Jurkat, Clone E6-1 (cell line): ENCODE measurements at places on chromosomes 11 and 22.

DNA sequence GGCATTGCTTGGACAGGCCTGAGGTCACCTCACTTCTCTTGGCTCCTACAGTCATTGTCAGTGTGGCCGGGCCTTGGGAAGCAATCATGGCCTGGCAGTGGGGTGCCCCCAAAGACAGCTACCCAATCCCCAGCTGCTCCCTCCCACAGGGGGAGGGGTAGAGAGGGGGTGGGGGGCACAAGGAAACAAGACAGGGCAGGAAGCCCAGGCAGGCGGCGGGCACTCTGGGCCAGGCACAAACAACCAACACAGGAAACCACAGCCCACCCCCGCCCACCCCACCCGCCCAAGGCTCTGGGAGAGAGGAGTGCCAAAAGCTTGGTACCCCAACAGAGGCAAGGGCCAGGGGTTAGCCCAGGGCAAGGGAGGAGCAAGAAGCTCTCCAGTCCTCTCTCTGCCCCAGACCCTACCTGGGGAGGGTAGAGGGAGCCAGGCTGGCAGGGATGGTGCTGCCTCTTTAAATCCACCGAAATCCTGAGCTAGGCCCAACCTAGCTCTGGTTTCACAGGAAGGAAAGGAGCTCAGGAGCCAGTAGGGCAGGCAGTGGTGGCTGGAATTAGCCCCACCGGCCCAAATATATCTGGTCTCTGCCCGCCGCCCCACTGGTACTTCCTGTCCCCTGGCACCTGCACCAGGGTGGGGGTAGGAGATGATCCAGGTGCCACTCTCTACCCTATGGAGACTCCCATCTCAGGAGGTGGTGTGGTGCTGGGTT, 12.2 kb downstream of the BCL9L start:
- DNase-seq, result peak; percentile 69

GRCh38 chr22:48357196-48357595, 1470.5 kb downstream of the BRD1 start:
- DNase-seq, result no peak

DNA sequence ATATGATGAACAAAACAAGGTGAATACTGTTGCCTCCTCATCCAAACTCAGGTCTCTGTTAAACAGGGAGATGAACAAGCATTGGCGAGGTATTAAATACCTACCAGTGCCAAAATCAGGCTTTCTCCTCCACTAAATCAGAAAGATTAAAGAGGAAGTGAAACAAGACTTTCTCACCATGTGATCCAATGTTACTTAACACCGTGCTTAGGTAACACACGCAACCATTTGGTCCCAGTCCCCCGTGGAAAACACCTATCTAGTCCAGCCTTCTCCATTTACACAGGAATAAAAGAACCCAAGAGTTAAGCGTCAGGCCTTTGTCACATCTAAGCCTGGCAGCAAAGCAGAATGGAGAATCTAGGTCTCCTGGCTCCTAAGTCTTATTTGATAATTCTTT, 34.5 kb downstream of the TENM4 start:
- no peak for DNase-seq

DNA sequence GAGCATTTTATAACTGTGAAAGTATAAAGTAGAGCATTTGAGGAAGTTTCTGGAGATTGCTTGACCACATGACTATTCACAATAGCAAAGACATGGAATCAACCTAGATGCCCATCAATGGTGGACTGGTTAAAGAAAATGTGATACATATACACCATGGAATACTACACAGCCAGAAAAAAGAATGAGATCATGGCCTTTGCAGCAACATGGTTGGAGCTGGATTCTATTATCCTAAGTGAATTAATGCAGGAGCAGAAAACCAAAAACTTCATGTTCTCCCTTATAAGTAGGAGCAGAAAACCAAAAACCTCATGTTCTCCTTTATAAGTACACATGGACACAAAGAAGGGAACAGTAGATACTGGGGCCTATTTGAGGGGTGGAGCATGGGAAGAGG, 30.3 kb downstream of the UVRAG start:
- no peak for DNase-seq

DNA sequence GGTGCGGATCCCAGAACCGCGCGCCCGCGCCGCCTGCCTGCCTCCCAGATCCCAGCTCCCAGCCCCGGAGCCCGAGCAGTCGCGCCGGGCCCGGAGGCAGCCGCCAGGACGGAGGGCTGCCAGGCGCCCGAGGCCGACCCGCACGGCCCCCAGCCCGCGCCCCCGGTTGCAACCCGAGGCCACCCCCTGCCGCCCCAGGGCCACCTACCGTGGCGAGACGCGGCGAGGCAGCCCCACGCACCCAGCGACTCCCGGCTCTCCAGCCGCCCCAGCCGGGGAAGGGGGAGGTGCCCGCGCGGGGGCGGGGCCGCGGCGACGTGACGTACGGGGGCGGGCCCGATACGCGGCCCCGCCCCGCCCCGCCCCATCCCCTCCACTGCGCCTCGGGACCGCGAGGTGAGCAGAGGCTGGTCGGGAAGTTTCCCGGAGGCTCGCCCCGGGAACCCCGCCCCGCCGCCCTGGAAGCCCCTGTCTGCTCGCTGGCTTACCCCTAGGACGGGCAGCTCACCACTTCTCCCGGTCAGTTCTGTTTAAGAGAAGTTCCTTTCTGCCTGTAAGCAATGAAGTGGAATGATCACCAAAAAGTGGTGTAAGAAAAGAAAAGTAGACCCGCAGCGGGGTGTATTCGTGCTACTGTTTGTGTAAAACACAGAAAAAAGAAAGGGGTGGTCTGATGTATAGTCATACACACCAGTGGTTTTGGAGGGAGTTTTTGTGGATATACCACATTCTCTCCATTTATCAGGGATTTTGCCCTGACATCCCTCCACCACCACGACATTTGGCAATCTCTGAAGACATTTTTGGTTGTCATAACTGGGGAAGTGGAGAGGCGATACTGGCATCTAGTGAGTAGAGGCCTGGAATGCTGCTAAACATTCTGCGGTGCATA, at the start of gene TPST2:
Gene TPST2 (minus strand): TSS at position 288 of the 892 bp plus-strand sequence. CDS start 48,502 bp downstream, outside the sequence.
- DNase-seq, result peak; percentile 51

- no peak for DNase-seq
Observed at GRCh38 chr11:114064216-114064615, 4.7 kb downstream of the ZBTB16 start.

DNA sequence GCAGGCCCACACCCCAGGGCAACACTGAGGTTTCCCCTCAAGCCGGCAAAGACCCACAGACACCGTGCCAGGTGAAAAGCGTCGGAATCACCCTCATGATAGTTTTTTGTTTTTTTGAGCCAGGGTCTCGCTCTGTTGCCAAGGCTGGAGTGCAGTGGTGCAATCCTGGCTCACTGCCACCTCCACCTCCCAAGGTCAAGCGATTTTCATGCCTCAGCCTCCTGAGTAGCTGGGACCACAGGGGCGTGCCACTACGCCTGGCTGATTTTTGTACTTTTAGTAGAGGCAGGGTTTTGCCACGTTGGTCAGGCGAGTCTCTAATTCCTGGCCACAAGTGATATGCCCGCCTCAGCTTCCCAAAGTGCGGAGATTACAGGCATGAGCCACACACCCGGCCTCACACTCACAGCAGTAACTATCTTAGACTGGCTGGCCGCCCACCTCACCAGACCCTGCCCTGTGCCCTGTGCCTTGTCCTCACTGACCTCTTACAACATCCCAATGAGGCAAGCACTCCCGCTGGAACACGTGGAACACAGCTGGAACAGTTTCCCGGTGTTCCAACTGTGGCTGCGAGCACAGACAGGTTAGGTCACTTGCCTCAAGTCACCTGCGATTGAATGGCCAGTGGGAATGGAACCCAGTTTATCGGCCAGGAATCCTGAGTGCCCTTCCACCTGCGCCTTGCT, 21.1 kb downstream of the LRRC10B start:
- DNase-seq, result no peak

GRCh38 chr22:35852076-35852475, 134.4 kb downstream of the APOL5 start:
- no peak for DNase-seq
